Fibroblast of villous mesenchyme (primary cell): ENCODE measurements at places on chromosomes 6 and 20. TPM values are rescaled to one million over a fixed set of nuclear protein-coding genes. Genes with fewer than 3 reads are reported as not detected.

PAX1 gene
- total RNA-seq: under 0.01 TPM in 1 of 2 replicates, not detected in the other

CST5 gene
- total RNA-seq: not detected in 2 replicates

SLC22A7 gene
- total RNA-seq: not detected in 2 replicates

GNAS-AS1 gene
- 0.43 and 0.64 TPM in 2 replicates for total RNA-seq

NEURL2 gene
- 3.9 and 5.2 TPM in 2 replicates for total RNA-seq
